ENCODE measurements at places on chromosomes 4 and X.

- DNase-seq, result no peak
Measured at GRCh38 chr4:22531311-22532019, 15.6 kb upstream of the ADGRA3 start.

DNA sequence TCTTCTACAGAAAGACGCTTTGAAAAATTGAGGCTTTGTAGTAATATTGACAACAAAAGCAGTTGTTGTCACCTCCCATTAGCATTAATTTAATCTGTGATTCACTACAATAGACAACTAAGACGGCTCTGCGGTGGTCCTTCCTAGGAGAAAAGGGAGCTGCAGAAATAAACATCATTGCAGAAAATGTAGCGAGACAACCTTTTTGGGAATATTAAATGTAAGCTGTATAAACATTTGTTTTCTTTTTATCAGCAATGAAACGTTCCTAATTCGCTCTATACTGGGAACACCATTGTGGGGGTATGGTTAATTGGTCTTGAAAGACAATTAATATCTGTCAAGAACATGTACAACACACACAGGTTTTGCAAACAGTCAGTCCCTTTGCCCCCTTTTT is 583.3 kb upstream of the TENM3 start:
- DNase-seq, result no peak

DNA sequence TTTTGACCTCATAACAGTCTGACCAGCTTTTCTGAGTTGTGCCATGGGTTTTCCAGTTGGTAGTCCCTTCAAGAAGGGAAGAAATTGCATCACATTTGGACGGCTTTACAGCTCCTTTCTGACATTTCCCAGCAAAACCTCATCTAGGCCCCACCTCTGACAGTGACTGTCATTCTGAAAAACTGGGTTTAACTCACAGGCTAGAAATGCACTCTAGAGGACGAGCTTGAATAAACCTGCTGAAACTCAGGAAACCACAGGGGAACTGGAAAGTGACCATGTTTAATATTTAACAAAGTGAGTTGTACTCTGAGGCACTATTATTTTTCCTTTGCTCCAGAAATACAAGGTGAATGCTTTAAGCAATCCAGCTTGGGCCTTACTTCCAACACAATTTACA is 434.3 kb upstream of the RASGEF1B start:
- DNase-seq, result no peak

DNA sequence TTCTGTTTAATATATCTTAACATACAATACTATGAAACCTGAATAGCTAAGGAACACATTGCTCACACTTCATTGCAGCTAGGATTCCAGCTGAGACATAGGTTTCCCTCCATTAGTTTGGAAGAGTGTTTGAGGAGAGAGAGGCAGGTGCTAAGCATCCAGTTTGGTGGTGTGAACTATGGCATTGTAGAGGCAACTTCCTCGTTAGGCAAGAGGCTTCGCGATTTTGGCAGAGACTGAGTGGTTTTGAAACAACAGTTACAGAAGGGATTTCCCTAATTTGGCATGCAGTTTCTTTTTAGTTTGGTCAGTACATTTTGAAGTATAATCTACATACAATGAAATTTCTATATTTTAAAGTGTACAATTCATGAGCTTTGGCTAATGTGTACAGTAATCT is 117.1 kb upstream of the BMP3 start:
- DNase-seq, result no peak

DNA sequence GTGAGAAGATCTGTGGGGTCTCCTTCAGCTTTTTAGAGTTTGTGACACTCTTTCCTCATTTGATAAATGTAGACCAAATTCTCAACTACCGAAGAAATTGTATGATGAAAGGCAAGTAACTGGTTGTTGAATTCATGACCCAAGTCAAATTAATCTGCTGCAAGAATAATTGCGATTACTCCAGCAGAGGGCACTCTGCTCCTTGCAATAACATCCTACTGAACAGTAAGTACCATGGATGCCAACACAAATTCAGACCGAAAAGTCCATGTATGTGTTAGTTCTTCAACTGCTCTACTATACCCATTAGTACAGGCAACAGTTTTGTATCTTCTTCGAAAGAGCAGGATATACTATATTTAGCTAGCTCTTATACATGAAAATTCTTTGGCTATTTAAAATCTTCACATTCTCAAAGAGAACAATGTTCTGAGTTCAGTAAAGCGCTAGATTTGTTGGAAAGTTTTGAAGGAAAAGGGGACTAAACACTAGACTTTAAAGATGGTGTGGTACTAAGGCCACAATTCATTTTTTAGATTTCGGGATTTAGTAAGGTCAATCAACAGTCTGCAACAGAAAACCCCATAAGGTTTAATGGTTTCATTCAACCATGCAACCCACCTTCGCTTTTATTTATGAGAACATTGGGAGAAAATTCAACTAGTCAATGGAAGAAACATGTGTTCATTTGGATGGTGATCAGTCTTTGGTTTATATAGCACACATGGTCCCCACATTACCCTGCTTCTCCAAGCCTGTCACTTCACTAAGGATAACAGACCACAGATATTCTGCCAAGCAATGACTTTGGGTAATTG is 105.4 kb upstream of the TBC1D9 start:
- DNase-seq, result peak; percentile 39

DNA sequence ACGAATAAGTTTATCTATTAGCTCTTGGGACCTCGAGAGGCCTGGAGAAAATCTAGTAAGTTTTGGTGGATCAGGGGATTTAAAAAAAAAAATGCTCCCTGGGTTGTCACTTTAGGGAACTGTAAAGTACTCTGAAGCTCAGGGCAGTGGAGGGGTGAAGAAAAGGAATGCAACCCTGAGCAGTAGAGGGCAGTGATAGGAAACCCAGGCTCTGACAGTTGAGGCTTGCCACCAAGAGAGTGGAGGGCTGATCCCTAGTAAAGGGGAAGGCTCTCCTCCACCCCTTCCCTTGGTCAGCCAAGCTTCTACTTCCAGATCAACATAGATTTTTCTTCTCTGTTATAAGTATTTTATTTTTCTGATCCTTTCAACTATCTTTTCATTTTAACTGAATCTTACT is 73.1 kb downstream of the FBXO8 start:
- no peak for DNase-seq

DNA sequence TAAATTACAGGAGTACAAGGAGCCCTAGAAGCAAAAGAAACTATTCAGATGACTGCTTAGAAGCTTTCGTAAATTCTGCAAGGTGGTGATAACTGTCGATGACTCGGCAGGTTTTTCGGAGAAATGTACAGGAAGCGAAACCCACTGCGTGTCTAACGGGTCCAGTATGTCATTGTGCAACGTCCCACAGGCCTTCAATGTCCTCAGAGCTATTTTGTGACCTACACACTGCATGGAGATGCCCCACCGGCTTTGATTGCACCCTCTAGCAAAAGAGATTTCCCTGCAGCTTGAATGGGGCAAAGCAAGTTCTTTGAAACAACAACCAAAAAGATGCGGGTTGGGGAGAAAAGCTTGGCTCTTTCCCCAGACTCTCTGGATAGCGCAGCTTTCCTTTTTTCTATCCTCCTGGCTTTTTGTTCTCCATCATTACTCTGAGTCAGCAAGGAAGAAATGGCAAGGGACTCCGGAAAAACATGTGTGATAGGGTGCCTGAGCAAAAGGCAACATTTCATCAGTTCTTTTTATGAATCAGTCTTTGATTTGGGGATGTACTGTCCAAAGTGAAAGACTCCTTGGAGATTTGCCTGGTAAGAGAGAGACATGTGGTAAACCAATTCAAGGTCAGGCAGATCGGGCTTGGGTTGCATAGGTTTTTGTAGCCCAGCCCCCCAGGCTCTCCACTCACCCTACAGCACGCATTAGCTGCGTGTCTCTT is 112.0 kb upstream of the TBL1X start:
- no peak for DNase-seq

Data from stimulated activated CD4-positive, alpha-beta T cell treated with anti-CD3 and anti-CD28 coated beads, Interleukin-15, amount 100 ng/mL, for 48 hours (primary cell).